Amniotic stem cell (primary cell): ENCODE measurements at places on chromosomes 16 and 17.

DNA sequence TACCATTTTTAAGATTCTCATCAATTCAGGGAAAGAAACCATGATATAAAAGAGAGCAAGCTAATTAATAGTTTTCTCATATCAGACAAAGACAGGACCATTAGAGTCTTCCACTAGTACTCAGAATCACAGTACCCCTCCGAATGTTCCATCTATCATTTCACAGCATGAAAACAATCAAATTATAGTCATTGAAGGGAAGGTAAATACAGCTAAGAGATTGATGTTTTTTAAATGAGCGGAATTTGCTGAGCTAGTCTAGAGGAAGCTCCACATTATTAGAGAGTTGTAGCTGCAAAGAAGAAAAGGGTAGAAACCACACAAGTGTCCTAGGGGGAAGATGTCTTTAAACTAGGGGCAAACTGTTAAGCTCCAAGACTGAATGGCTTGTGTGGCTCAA, 808.9 kb downstream of the CDH11 start:
- no peak for DNase-seq

- no peak for DNase-seq
Observed at GRCh38 chr16:84550096-84550495, 45.6 kb upstream of the MEAK7 start.

DNA sequence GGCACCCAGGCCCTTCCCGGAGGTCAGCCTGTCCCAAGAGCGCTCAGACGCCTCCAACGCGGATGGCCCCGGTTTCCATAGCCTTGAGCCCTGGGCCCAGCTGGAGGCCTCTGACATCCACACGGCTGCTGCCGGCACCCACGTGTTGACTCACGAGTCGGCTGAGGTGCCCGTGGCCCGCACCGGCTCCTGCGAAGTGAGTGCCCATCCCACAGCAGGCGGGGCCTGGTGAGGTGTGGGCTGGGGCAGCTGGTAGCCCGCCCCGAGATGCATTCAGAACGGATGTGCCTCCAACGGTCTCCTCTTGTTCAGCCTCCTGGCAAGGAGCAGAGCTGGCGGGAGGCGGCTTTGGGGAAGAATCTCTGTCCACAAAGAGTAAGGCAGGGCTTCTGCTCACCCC, 2.7 kb downstream of the WDR90 start:
- no peak for DNase-seq

DNA sequence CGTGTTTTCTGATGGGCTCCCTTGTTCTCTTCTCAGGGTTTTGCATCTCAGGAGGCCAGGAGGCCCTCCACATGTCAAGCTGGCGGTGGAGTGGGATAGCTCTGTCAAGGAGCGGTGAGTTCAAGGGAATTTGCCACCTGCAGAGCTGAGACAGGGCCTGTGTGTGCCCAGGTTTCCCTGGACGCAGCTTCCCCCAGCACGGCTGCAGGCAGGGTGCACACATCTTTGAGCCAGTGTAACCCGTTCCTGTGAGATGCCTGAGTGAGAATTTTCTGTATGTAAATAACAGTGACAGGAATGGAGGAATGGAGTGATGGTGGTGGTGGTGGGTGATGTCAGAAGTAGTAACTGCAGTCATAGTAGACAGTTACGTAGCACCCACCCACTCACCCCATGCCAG, 54.8 kb downstream of the USP43 start:
- no peak for DNase-seq

- DNase-seq = no peak
Observed at GRCh38 chr16:24116046-24116776, 139.9 kb upstream of the CACNG3 start.

DNA sequence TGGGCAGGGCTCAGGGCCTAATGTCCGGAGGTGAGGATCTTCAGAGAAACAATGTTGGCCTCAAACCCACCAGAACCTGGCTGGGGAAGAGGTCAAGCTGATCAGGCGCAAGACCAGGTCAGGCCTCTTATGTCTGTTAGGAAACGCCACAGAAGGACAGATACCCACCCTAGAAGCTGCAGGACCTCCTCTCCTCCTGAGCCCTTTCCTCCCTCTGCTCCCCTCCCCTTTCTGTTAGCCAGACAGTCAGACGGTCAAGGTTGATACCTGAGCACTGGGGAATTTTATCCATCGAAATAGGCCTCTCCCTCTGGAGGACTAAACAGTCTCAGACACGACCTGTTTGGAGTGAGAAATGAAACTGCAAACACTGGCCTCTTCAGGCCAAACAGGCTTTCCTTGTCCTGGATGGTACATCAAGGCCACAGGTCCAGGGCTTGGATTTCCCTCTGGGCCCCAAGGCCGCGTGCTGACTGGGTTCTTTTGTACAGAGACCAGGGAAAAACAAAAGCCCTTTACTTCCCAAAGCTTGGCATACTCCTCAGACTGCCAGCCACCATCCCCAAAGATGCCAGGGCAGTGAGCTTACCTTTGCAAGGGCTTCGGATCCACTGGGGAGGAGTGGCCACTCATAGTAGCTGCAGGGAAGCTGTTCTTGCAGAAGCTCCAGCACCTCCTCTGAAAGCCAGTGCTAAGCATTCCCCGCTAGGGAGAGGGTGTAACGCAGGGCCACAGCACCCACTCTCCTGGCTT, 135.8 kb downstream of the CCDC182 start:
- no peak for DNase-seq

DNA sequence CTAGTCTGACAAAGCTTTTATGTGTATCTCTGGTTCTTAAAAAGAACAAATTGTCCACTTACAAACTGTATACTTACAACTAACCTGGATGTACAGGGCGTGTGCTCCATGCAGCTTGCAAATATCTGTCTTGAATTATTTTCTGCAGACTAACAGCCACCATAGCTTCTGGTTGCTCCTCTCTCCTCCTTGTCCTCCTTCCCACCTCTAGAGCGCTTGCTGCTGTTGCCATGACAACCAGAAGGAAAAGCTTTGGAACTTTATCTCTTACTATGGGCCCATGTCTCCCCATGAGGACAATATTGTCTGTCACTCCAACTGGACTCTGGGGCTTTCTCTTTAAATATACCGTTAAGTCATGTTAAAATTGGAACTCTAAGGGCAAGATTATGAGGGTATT, 71.5 kb upstream of the DHX40 start:
- no peak for DNase-seq

- no peak for DNase-seq
Observed at GRCh38 chr16:14437426-14437825, 192.6 kb downstream of the PARN start.

DNA sequence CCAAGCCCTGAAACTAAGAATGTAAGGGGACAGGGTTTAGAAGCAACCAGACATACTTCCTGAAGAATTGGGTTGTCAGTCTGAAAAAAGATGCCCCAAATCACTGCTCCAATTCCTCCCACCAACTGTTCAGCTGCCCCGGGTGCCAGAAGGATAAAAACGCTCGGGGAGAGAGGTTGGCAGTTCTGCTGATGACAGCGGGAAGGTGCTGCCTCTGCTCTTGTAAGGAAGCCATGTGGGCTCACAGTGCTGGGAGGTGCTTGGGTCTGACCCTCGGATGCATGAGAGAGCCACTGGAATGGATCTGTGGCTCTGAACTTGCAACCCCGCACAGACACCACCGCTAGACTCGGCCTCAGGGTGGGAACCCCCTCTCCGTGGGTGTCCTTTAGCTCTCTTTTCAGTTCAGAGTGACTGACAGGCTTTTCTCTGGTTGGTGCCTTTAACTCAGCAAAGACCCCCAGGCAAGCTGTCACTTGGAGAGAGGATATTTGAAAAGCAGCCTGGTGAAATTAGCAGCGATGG, 364.8 kb upstream of the RBFOX1 start:
- no peak for DNase-seq

DNA sequence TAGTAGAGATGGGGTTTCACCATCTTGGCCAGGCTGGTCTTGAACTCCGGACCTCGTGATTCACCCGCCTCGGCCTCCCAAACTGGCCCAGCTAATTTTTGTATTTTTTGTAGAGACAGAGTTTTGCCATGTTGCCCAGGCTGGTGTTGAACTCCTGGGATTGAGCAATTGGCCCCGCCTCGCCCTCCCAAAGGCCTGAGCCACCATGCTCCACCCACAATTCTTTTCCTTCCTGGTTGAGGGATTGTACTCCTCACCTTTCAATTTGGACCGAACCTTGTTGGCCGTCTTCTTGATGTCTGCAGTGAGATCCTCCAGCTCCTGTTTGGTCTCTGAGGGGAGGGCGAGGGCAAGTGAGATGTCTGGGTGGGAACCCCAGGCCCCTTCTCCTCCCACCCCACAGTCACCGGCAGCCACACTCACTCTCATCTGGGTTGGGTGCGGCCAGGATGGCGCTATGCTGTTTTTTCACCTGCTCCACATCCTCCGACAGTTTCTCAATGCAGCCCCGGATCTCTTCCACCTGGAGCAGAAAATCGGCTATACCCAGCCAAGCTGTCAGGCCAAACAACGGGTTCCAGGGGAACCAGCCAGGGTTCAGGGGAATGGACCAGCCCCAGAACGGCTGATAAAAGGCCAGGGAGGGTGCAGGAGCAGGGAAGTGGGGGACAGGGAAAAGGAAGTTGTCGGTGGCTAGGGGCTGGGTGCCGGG, 9.6 kb downstream of the STX1B start:
- no peak for DNase-seq

DNA sequence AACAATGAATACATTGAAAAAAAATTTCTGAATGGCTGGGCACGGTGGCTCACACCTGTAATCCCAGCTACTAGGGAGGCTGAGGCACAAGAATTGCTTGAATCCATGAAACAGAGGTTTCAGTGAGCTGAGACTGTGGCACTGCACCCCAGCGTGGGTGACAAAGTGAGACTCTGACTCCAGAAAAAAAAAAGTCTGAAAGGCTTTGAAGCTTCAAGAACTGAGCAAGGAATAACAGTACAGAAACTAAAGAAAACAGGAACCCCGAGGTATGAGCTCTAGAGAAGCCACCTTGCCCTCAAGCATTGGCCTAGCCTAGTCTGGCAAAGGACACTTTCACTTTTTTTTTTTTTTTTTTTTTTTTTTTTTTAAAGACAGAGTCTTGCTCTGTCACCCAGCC, 45.0 kb downstream of the TEX2 start:
- no peak for DNase-seq

GRCh38 chr17:56896217-56896967, 17.5 kb downstream of the TRIM25 start:
- DNase-seq = no peak

DNA sequence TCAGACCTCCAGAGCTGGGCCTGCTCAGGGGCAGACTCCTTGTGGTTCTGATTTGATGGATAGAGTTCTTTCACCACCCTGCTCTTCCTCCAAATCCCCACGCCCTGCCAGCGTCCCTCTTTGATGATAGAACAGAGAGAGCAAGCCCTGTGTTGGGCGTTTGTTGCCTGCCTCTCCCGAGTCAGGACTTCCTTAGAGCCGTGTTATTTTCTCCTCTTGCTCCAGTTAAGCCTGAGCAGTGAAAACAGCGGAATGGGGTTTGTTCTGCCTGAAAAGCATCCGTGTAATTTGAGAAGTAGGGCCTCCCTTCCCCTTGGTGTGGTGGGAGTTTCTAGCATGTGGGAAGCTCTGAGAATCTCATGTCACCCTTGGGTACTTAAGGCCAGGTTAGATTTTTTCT, 22.1 kb downstream of the TMEM94 start:
- no peak for DNase-seq

GRCh38 chr16:68328151-68328859, 17.5 kb downstream of the PRMT7 start:
- DNase-seq = peak; percentile 78

GRCh38 chr17:44205962-44206824, 6.5 kb upstream of the ATXN7L3 start:
- no peak for DNase-seq

DNA sequence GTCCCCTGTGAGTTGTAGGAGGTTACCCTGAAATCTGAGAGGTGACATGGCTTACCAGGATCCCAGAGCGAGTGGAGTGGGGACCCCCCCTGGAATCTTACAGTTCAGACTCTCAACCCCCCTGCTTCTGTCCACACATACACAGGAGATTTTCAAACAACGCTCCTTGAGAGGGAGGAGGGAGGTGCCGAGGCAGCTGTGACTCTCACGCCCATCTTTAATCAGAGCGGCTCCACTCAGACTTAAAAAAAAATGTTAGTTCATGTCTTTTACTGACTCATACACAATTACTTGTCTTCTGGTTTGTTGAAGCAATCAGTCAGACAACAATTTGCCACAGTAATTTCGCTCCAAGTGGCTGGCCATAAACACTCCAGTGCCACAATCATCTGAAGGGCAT, 15.4 kb upstream of the TMEM220 start:
- no peak for DNase-seq

DNA sequence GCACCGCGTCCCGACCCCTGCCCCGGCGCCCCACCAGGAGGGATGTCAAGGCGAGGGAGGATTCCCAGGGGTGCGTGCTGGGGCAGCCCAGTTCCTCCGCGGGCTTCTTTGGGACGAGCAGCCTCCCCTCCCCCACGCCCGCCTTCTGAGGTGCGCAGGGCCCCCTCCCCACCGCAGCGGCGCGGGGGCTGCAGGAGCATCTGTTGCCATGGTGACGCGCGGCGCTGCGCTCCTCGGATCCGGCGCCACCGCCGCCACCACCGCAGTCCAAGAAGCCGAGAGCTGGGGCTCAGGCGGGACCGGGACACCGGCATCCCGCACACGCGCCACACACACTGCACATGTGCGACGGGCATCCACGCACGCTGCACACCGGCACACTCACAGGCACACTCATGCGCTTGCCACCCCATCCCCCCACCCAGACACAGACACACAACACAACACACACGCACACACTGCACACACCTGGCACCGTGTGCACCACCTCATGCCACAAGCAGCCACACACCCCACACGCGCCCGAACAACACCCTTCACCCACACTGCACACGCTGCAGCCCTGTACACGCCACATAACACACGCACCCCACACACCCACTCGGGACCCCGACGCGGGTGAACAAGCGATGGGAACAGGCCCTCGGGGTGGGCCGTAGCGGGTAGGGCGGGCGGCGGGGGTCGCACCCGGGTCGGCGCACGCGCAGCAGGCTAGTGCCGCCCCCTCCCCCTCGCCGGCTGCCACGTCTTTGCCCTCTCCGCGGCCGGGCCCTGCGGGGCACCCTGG, 17.0 kb downstream of the ENPP7 start:
- DNase-seq = no peak

DNA sequence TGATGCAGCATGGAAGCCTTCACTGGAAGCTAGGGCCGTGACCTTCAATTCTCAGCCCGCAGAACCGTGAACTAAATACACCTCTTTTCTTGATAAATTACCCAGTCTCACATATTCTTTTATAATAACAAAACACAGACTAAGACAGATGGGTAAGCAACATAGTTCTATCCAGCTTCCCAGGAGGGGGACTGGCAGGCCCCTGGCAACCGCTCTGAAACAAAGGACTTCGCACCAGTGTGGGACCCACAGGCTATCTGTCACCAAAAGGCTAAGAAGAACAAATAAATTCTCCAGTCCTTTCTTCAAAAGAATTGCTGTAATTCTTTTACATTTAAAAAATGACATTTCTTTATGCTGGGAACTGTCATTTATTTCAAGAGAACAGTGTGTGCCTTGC, 19.0 kb downstream of the ELAC2 start:
- DNase-seq = no peak

DNA sequence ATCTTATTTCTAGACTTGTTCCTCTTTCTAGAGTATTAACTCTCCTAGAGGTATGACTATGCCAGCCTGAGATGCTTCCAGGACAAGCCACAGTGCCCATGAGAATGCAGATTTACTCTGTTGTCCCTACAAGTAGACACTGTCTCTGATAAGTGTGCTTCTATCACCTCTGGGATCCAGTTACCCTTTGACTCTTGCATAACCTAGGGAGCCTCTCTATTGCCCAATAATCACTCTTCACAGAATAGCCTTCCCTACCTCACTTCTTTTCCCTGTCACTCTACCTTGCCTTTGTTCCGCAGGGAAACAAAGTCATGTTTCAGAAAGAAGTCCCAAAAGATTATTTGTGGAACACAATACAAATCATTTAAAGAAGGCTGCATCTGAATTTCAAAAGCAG, 1.6 kb upstream of the KRT34 start:
- DNase-seq = no peak
